ENCODE measurements at places on chromosomes 5 and 9. TPM values are rescaled to one million over a fixed set of nuclear protein-coding genes. Genes with fewer than 3 reads are reported as not detected.

Gene CXCL14
- total RNA-seq = 16.7 TPM

Gene CDX1
- 140 TPM for total RNA-seq

Gene NEURL1B
- 65.7 TPM for total RNA-seq

DNA sequence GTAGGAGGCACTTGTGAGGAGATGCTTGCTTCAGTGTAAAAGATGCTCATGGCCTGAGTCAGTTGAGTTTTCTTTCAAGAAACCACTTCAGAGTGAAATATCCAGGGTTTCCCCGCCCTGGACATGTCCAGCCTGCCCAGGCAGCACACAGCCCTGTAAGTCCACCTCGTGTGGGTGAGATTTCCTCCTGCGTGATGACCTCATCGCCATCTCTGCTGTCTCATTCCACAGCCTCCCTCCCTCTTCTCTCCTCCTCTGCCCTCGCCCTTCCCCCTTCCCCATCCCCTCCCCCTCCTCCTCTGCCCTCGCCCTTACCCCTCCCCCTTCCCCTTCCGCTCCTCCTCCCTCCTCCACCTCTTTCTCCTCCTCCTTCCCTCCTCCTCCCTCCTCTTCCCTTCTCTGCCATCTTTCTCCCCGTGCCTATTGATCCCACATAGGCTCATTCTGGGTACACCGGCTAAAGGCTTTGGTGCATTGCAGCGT is 34.0 kb upstream of the NCS1 start:
- DNase-seq = no peak

DNA sequence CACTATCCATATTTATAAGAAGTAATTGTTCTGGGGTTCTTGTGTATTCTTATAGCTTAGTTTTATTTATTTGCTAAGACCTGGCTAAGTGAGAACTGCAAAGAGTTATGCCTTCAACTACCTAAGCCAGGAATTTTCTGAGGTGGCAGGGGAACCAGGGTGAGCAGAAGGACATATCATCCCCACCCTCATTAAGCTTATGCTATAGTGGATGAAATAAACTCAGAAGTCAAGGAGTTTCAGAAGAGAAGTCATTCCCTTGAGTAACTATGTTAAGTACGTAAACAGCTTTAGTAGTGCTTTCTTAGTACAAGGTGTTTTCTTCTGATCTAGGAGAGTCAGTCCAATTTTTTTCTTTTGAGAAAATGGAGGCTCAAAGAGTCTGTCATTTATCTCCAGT is 41.7 kb downstream of the STK32A start:
- DNase-seq = no peak

DNA sequence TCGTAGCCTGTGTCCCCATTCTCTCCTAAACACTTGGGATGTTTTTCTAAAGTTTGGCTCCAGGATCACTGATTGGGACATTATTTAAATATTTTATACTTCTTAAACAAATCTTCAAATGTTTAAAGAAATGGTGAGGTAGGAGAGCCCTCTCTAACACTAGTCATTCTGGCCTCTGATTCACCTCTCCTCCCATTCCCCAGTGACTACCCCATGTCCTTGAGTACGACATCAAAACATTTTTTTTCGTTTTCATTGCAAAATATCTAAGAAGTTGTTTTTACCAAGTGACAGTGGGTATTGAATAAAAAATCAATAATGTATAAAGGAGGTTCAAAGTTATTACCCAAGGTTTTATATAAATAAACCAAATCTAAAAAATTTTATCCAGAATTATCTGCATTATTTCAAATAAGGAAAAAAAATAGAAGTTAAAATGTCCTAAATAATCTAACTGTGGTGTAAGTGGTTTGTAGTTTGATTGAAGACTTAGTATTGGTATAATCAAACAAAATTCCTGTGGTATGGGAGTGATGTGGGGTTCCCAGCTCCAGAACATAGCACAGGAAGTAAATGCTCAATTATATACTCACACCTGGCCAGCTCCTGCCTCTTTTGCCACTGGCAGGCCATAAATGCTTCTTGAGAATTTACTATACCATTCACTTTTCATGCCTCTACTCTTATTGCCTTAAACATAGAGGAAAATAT is 51.1 kb downstream of the MAST4 start:
- DNase-seq = no peak

GRCh38 chr5:180909782-180910181 is 10.8 kb downstream of the BTNL8 start:
- no peak for DNase-seq
